Sigmoid colon (tissue), 7 donors: ENCODE measurements at places on chromosomes 3 and 15. TPM values are rescaled to one million over a fixed set of nuclear protein-coding genes. Genes with fewer than 3 reads are reported as not detected.

RMDN3 gene
- 26.4 TPM for total RNA-seq

DNA sequence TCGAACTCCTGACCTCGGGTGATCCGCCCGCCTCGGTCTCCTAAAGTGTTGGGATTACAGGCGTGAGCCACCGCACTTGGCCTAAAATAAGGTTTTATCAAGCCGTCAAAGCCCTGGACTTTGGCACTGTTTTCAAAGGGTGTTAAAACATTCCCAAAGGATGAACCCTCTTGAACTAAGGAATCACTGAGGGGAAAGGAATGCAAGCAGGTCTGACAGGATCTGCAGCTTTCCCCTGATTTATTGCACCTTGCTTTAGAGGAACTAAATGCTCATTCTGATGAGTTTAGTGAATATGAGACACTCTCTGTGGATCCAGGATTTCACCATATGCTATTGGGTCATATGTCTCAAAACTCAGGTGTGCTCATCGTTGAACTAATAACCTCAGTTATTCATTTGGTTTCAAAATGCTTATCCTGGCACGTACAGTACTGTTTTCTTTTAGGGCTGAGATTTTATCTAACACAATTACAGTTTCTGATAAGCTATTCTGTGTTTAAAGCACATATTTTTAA, 63.0 kb upstream of the TSC22D2 start:
- no peak for DNase-seq
- no peak overlapping the region for H3K27ac ChIP-seq
- no peak overlapping the region for H3K4me3 ChIP-seq
- H3K27me3 ChIP-seq = no peaks in the 10 kb centered on the region
- H3K36me3 ChIP-seq = no peaks in the 10 kb centered on the region

TRIM42 gene
- total RNA-seq = not detected

SLC15A2 gene
- total RNA-seq = 1.1 TPM

ANKRD34C gene
- total RNA-seq = not detected

- DNase-seq = no peak
- no peak overlapping the region for H3K27ac ChIP-seq
- H3K36me3 ChIP-seq = no peaks in the 10 kb centered on the region
- H3K27me3 ChIP-seq = no peaks in the 10 kb centered on the region
- H3K4me3 ChIP-seq = no peak overlapping the region
Measured at GRCh38 chr15:38854506-38854905, 289.9 kb upstream of the RASGRP1 start.
